ENCODE measurements at places on chromosomes 7 and 10.

DNA sequence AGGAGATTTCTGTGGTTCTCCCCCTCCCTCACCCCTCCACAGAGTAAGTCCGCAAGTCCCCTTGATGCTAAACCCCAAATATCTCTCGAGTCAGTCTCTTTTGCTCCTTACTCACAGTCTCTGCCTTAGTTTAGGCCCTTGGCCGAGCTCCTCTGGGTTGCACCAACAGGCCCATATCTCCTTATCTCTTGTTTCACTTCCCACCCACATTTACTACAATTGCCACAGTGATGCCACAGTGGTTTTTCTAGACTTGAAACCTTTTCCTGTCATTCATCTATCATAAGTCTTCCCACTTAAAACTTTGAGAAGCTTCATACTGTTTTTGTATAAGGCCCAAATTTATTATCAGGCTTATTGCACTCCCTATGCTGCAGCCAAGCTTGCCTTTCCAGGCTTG, 23.4 kb upstream of the NME8 start:
- no peak for DNase-seq

- no peak for DNase-seq
Observed at GRCh38 chr10:49844775-49845595, 82.9 kb upstream of the OGDHL start.

GRCh38 chr10:59887972-59888640, 18.2 kb downstream of the CCDC6 start:
- DNase-seq, result no peak

DNA sequence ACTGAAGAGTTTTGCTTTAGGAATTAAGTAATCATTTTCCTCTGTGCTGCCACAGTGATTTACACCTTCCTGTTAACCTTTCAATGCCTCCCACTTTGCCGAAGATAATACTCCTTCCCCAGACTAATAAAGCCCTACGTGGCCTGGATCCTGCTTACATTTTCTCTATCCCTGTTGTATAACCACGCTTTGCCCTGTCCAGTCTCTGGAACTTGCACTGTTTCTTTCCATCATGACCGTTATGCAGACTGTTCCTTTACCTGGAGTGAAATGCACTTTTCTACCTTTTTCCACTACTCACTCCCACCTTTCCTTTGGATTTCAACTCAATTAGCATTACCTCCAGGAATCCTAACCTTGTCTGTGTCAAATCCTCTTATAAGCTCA, 154.4 kb downstream of the PRKG1 start:
- DNase-seq, result no peak

DNA sequence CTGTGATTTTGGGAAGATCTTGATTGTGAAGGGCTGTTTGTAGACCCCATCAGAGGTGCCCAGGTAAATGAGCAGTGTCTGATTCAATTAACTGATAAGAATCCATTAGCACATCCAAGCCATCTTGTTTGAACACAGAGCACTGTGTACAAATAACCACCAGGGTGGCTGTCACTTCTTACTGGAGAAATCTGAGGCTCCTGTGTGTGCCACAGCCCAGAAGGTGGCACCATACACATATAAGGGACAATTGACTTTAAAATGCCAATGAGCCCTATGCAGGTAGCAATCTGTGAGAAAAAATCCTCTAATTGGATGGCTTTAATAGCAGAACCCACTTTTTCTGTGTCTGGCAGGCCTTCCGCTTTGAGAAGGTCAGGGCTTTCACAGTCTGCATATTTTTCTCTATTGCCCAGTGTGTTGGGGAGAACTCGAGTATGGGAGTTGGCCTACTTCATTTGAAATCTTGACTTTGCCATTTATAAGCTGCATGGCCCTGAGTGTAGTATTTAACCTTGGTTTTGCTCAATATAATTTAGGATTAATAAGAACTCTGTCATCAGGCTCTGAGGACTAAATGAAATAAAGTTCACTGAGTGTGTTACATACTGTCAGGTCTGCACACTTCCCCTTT, 517.4 kb downstream of the CCSER2 start:
- DNase-seq, result no peak

DNA sequence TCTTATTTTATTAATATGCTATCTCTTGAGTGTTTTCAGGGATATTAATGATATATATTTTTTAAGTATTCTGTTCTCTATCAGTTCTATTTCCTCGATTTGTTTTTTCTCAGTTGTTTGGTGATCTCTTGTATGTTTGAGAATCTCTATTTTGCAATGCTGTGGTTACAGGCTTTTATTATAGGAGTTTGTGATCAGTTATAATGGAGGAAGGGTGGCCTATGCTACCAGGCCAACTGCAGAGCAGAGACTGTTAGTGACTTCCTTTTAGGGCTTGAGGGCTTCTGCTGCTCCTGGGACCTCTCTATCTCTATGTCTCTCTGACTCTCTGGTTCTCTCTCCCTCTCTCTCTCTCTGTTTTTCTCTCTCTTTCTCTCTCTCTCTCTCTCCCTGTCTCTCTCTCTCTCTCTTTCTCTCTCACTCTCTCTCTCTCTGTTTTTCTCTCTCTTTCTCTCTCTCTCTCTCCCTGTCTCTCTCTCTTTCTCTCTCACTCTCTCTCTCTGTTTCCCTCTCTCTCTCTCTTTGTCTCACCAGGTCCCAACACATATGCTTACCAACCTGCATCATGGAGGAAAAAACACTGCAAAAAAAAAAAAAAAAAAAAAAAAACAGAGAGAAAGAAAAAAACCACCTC, 69.4 kb upstream of the CAV2 start:
- DNase-seq, result no peak

All from stimulated activated CD8-positive, alpha-beta memory T cell treated with anti-CD3 and anti-CD28 coated beads, Interleukin-15, amount 100 ng/mL, for 1 hour (primary cell).